ENCODE measurements at places on chromosomes 1 and 21. TPM values are rescaled to one million over a fixed set of nuclear protein-coding genes. Genes with fewer than 3 reads are reported as not detected.
A peak's percentile ranks its signal among the peaks of the same experiment; 100 is the strongest.

RBM8A gene
- 286 TPM for total RNA-seq

TNFSF4 gene
- total RNA-seq: 3.0 TPM

GRCh38 chr1:173996995-173997394 lies 25.2 kb downstream of the RC3H1 start:
- no peak for DNase-seq

GRCh38 chr1:147721716-147722115 lies 38.7 kb downstream of the GJA5 start:
- no peak for DNase-seq

- no peak for DNase-seq
Observed at GRCh38 chr1:54987427-54987826, 7.0 kb downstream of the TMEM61 start.

DNA sequence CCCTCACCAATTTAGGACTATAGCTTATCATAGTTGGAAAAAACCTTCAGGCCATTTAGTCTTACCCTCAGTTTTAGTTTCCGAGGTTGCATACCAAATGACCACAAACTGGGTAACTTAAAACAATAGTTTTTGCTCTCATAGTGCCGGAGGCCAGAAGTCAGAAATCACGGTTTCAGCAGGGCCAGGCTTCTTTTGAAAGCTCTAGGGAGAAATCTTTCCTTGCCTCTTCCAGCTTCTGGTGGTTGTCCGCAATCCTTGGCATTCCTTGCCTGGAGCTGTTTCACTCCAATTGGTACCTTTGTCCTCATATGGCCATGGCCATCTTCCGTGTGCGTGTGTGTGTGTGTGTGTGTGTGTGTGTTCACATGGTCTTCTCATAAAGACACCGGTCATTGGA lies 12.4 kb upstream of the PLXNA2 start:
- no peak for DNase-seq

KIRREL1 gene
- total RNA-seq: 0.08 TPM

- no peak for DNase-seq
Observed at GRCh38 chr1:38516560-38516959, 343.0 kb downstream of the RRAGC start.

NUP210L gene
- total RNA-seq: 0.10 TPM

CLCA2 gene
- total RNA-seq: not detected

- peak; percentile 22 for DNase-seq
Observed at GRCh38 chr1:111654839-111655238, 35.2 kb downstream of the RAP1A start.

DNA sequence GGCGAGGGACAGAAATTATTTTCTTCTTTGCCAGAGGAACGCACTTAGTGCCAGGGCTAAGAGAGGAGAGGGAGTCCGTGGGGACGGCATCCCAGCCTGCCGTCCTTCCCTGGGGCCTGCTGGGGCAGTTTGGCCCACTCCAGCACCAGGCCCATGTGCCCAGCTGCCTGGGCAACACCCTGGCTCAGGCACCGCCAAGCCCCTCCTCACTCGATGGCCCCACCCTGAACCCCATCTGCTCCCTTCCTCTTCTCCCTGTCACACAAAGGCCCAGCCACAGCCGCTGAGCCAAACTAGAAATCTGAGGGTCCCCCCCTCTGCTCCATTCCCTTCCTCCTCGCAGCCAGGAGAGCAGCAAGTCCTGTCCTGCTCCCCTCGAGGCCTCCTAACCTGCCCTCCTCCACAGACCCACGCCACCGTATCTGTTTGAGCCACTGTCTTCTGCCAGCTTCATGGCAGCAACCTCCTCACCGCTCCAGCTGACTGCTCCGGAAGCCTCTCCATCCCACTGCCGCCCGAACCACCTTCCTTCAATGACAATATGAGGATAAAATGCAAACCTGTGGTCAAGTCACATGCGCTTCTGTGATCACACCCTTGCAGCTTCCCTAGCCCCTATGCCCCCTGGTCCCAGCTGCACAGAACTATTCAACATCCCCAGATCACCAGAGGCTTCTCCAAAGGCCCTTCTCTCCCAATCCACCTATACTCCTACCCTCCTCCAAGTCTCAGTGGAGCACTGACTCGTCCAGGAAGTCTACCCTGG lies 8.4 kb upstream of the TNNI1 start:
- no peak for DNase-seq

DNA sequence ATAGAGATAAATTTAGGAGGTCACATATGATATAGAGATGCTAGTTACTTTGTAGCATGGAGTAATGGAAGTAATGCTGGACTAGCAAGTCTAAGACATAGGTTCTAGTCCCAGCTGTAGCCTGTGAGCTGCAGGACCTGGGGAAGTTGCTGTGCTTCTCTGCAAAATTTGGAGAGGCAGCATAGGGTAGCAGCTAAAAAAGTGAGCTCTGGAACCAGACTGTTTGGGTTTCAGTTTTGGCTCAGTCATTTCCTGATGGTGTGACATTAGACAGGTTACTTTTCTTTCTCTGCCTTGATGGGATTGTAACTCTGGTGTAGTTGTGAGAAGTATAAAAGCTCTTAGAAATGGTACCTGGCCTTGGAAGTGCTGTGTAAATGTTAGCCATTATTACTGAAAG lies 3.3 kb downstream of the METTL13 start:
- DNase-seq: no peak

- DNase-seq: no peak
Observed at GRCh38 chr1:226512076-226512728, 36.4 kb upstream of the STUM start.

DNA sequence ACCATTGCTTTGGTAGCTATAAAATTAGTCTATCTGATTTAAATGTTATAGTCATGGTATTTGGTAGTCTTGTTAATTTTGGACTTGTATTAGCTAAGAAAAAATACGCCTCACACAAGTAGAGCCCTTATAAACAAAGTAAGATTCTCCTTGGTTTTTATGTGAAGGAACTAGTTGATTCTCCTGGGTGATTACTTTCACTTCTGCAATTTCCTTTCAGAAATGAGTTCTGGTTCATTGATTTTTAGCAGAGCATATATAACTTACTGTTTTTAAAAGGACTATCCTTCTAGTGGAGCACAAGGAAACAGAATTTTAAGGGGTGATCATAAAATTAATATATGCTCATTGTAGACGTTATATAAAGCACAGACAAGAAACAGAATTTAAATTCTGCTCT lies 120.1 kb downstream of the BACH1 start:
- DNase-seq: no peak

ARMH1 gene
- 102 TPM for total RNA-seq

MRPL24 gene
- total RNA-seq: 70.4 TPM

TMEM69 gene
- total RNA-seq: 38.9 TPM

GRCh38 chr1:219917281-219917680 lies 11.1 kb downstream of the SLC30A10 start:
- DNase-seq: no peak

- no peak for DNase-seq
Observed at GRCh38 chr1:109060707-109061106, 15.1 kb downstream of the TAF13 start.
